ENCODE measurements at places on chromosomes 1 and 21.

DNA sequence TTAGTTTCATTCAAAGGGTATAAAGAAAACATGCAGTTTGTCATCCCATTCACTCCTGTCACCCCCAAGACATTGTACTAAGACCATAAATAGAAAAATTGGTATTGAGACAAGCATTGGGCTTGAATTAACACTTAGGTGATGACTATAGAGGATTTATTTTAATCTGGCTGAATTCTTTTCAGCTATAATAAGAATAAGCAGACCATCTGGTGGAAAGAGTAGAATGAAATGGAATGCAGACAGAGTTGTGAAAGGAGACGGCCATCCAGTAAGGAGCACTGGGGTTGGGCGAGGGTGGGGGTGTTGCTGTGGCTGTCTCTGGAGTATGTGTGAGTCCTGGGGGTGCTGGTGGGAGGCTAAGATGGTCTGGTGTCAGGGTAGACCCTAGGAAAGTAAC lies 125.0 kb upstream of the IVNS1ABP start:
- no peak for DNase-seq

DNA sequence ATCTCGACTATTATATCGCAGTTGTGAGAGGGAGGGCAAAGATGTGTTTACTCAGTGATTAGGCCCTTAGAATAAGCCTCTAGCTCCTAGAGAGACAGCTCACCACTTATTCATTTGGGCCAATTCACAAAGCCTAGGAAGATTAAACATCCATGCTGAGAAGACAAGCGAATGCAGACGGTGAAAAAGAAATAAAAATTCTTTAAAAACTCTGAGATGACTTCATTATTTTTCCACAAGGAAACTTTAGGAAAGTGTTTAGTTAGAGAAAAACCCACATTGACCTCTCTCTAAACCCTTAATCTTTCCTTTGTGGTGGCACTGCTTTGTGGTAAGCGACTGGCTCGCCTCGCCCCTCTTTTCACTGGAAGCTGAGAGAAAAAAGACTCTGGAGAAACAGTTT lies 146.8 kb upstream of the DMRTA2 start:
- no peak for DNase-seq

- DNase-seq, result no peak
These were observed 120.7 kb upstream of the SGIP1 start for GRCh38 chr1:66413136-66413837.

DNA sequence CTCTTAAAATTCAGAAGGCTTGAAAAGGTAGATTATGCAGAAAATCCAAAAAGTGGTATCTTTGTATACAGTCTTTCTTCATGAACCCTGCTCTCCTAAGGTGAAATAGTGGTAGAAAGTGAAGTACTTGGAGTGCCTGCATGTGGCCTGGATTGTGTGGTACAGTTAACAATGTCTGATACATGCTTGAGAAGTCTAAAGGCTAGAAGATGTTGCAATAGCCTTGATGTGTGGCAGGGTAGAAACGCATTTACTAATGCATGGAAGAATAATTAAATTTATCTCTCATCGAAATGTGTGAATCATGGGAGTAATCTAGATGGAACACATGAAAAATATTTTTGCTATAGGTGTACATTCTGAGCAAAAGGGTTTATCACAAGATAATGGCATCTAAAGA lies 1632.3 kb upstream of the B3GALT2 start:
- DNase-seq, result no peak

DNA sequence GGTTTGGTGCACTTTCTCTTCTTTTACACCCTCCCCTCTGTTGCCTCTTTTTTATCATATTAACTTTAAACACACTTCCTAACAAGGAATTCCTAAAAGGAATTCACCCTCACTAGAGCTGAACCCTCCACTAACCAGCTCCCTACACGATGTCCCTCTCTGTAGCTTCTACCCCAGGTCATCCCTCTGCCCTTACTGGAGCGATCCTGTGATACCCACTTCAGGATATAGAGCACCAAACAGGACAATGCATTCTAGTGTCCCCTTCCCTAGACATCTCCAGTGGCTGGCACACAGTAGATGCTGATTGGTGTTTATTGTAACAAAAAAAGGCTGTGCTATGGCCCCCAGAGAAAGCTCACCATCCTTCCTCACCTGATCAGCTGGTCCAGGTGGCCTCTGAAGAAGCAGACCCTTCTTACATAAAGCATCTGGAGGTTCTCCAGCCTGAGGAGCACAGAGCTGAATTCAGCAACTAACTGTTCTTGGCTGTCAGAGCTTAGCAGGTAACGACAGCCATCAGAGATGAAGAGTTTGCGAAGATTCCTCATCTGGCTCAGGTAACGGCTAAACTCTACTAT lies 1.4 kb downstream of the PRAMEF18 start:
- DNase-seq, result no peak
